ENCODE measurements at places on chromosomes 2 and 18. TPM values are rescaled to one million over a fixed set of nuclear protein-coding genes. Genes with fewer than 3 reads are reported as not detected.

DNA sequence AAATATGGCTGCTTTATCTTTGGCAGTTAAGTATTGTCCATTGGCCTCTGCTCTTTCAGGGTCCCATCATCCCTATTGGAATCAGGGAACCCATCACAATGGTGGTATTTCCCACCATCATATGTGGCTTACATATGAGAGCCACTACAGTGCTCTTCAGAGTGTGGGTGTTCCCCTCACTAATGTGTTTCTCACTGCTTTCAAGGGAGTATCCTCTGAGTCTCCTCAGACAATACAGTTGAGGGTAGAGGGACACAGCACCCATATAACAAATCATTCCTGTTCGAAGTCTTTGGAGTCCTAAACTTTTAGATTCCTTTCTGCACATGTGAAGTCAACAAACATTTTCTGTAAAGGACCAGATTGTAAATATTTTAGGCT, 48.8 kb upstream of the DNAJC10 start:
- H3K4me3 ChIP-seq = no peak overlapping the region
- no peaks in the 10 kb centered on the region for H3K36me3 ChIP-seq
- DNase-seq = no peak

DNA sequence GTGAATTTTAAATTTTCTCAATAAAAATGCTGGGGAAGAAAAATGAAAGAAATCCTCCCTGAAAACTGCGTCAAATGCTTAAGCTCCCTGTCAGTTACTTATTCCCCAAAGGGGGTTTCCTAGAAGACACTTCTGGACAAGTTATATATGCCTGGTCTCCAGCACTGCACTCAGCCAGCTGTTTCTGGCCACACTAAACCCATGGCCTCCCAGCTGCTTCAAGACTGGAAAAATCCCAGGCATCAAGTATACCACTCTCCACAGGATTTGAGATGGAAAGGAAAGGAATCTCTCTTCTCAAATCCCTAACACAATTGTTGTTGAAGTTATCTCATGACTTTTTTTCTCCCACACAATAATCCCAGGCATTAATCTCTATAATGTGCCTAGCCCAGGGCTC, 245.7 kb downstream of the NBAS start:
- DNase-seq = no peak
- no peaks in the 10 kb centered on the region for H3K27me3 ChIP-seq
- peaks cover 56% of the 10 kb centered on the region for H3K36me3 ChIP-seq

DNA sequence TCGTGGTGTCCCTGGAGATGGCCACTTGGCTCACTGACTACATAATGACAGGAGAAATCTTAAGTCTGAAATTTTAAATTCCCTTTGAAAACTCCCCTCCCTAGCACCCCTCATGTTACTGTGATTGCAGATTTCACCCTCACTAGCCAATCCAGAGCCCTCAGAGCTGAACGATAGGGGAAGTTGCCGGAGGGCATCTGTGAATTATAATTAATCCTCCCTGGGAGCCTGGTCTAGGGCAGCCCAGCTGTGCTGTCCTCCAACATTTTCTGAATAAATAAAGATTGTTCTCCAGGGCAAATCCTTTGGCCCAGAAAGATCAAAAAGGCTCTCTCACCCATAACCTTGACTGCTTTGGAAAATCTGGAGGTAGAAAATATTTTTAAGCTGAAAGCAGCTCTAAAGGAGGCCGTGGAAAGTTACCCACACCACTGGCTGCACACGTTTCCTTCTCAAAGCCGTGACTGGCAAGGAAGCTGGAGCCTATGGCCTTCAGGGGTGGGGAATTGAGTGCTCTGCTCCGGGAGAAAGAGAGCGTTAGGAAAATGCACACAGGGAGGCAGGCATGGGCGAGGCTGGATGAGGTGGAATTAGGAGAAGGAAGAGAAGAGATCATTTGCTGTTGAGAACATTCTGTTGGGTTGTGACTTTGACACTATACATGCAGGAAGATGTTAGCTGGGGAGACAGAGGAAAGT, 68.9 kb upstream of the CNGA3 start:
- no peak for DNase-seq
- no peak overlapping the region for H3K4me3 ChIP-seq
- no peak overlapping the region for H3K27ac ChIP-seq

GRCh38 chr18:32422201-32422600, 48.5 kb downstream of the GAREM1 start:
- H3K4me3 ChIP-seq = no peak overlapping the region
- H3K27me3 ChIP-seq = peaks cover 2% of the 10 kb centered on the region
- H3K36me3 ChIP-seq = no peaks in the 10 kb centered on the region
- no peaks in the 10 kb centered on the region for H3K4me1 ChIP-seq
- H3K27ac ChIP-seq = no peak overlapping the region
- no peak for DNase-seq

FABP1 gene
- not detected for total RNA-seq

DCDC2C gene
- not detected for total RNA-seq

All from activated naive CD8-positive, alpha-beta T cell treated with anti-CD3 and anti-CD28 coated beads, Interleukin-2, amount 10 ng/mL, durations not matched to agents 7 days and 5 days (primary cell).